ENCODE measurements at places on chromosomes 1 and 21. TPM values are rescaled to one million over a fixed set of nuclear protein-coding genes. Genes with fewer than 3 reads are reported as not detected.

DNASE2B gene
- total RNA-seq, result not detected

C1orf94 gene
- total RNA-seq, result not detected

SLC2A1 gene
- total RNA-seq, result 4.6 TPM

ZSWIM5 gene
- 6.6 TPM for total RNA-seq

INKA2 gene
- total RNA-seq, result not detected

DNA sequence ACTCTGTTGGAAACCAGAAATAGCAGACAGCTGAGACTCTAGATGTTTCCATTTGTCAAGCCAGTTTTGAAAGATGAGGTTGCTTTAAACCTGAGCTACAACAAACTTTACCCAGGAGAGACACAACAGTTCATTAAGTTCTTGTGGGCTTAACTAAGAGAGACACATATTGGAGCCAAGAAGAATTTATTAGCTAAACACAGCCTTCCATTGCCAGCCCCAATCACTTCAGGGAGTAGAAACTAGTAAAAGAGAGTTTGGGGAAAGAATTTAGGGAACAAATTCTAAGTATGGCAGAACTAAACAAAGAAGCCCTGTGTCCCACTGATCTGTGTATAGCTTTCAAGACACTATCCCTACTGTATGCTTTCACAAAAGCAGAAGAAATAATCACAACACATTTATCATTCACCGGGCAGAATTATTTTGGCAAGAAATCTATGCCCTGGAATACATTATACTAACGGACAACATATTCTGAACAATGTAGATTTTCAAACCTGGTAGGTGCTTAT is 87.3 kb upstream of the KAZN start:
- no peaks in the 10 kb centered on the region for H3K27me3 ChIP-seq
- no peaks in the 10 kb centered on the region for H3K4me1 ChIP-seq
- no peak overlapping the region for H3K4me3 ChIP-seq
- no peak overlapping the region for H3K27ac ChIP-seq

DNA sequence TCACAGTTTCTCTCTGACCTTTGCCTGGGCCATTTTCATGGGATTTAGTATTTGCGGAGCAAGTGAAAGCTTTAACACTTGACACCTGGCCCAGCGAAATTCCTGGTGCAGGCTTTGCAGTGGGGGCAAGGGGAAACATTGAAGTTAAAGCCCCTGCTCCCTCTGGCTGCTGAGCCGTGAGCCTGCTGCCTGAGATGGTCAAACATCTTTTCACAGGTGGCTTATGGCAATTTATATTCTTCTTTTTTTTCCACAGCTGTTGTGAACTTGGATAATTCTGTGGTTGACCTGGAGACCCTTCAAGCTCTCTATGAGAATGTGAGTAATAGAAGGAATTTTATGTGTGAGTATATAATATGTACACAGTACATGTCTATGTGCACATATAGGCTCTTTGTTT is 202.9 kb downstream of the FMN2 start:
- no peaks in the 10 kb centered on the region for H3K36me3 ChIP-seq
- H3K27ac ChIP-seq, result no peak overlapping the region
- no peak overlapping the region for H3K4me3 ChIP-seq
- H3K4me1 ChIP-seq, result no peaks in the 10 kb centered on the region

DNA sequence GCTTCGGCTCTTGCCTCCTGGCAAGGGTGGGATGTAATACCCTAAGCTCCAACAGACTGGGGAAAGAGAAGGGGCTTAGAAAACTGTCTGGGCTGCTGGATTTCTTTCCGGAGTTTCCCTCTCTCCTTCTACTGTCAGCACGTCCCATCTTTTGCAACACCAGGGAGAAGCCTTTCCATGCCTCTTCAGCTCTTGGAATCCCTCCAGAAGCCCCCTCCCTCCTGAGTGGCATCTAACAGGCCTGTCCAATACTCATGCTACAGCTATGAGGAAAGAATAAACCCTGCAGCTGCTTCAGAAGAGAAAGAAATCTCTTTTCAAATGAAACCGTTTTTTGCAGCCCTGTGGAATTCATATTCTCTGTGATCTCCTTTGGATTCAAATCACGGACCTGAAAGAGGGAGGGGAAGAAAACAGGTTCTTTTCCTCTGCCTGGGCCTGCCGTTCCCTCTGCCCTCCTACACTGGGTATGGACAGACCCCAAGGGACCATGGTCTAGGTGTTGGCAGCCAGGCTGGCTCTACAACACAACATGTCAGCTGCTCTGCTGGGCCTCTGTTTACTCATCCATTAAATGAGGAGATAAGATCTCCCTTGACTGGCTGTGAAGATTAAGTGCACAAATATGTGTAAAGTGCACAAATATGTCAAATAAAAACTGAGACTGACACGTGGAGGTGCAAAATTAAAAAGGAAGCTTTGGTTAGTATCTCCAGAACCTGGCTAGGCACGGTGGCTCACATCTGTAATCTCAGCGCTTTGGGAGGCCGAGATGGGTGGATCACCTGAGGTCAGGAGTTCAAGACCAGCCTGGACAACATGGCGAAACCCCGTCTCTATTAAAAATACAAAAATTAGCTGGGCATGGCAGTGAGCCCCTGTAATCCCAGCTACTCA is 6.0 kb upstream of the CAPN2 start:
- H3K4me1 ChIP-seq, result peaks cover 7% of the 10 kb centered on the region
- DNase-seq, result peak; percentile 62
- no peaks in the 10 kb centered on the region for H3K36me3 ChIP-seq
- no peaks in the 10 kb centered on the region for H3K27me3 ChIP-seq
- H3K4me3 ChIP-seq, result no peak overlapping the region

DNA sequence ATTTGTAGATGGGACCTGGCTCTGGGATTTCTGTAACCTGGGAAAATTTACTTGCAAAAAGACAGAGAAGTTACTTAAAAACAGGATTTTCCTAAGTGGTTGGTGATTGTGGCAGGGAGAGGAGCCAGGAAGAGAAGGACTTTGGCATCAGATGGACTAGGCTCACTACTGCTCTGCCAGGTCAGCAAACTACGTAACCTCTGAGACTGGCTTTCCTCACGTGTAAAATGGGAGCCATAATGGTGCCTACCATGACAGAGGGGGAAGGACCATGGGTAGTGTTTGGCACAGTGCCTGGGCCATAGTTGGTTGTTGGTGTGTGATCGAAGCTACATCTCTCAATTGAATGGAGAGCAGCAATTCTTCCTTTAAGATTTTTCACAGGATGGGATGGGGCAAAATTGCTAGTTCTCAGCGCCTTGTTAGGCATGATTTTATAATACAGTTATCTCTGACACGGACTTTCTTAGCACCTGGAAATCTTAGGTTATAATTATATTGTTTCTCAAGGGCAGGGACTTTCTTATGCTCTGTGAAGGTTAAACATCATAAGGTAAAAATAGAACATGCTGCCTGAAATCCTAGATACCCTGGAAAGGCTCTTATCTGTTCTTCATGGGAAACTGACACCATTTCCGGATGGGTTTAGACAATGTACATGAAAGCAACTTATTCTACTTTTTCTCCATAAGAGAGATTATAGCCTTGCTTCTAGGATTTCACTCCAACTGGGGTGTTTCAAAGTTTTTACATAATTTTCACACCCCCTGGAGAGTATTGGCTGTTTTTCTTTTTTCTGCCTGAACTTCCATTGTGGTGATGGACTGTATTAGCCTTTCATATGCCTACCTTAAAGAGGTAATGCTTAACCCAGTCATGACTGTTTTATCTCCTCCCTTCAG is 10.9 kb downstream of the ROR1 start:
- no peak overlapping the region for H3K4me3 ChIP-seq
- DNase-seq, result no peak
- no peaks in the 10 kb centered on the region for H3K4me1 ChIP-seq
- no peaks in the 10 kb centered on the region for H3K36me3 ChIP-seq
